ENCODE measurements at places on chromosomes 7 and 10. TPM values are rescaled to one million over a fixed set of nuclear protein-coding genes. Genes with fewer than 3 reads are reported as not detected.

The TMEM184A gene
- total RNA-seq = 21.4 TPM

The COL13A1 gene
- 0.73 TPM for total RNA-seq

The IQUB gene
- 0.33 TPM for total RNA-seq

DNA sequence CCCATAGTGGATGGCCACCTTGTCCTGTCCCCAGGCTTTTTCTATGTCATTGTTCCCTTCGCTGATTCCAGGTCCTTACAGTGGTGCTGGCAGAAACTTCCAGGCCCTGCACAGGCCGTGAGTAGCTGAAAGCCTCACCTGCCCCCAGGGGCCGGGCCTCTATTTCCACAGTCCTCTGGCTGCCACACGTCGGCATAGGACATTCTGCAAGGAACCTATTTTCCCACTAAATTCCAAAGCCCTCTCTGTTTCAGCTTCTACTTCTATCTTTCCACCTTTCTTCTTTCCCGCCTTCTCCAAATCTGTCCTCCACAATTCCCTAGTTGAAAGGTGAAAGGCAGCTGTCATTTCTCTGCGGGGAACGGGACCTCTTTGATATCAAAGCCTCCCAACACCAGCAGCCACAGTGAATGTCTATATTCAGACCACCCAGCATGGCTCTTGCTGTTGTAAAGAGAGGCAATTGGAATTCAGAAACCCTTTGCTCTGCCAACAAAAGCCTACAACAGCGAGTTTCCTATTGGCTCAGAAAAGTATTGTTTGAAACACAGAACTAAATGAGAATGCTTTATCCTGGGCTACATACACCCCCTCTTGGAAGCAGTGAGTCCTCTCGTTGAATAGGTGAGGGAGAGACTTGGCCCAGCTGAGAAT, 607.7 kb downstream of the GALNT17 start:
- no peak for DNase-seq
